ENCODE measurements at places on chromosomes 3 and 15. TPM values are rescaled to one million over a fixed set of nuclear protein-coding genes. Genes with fewer than 3 reads are reported as not detected.

The TM4SF18 gene
- total RNA-seq, result not detected

The CIB2 gene
- total RNA-seq, result 0.67 TPM

The PLCH1 gene
- 3.1 TPM for total RNA-seq

The CLEC3B gene
- 1.1 TPM for total RNA-seq

The FSIP1 gene
- 1.3 TPM for total RNA-seq

Data from Caco-2 (cell line).